ENCODE measurements at places on chromosomes 4 and X. TPM values are rescaled to one million over a fixed set of nuclear protein-coding genes. Genes with fewer than 3 reads are reported as not detected.

GRCh38 chr4:1610791-1611500, 73.2 kb downstream of the FAM53A start:
- DNase-seq, result no peak

DNA sequence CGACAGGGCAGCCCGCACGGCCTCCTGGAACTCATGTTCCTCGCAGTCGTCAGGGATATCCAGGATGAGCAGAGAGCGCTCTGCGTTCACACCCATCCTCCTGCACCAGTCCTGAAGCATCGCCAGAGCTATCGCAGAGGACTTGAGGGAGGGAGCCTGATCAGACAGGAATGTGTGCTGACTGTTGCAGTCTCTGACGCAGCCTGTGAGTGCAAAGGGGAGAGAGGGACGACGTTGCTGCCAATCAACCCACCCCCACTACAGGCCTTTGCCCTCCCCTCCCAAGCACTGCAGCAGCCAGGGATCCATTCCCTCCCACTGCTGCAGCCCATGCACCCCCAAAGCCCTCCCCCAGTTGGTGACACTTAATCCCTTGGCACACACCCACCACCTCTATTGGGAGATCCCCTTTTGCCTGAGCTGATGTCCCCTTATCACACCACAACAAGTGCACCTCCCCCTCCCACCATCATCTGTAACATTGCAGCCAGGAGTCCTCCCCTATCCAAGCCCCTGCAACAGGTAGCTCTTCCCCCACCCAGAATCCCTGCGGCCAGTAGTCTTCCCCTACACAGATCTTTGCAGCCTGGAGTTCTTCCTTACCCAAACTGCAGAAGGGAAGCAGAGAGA, 897 bp downstream of the PNMA6F start:
- DNase-seq, result no peak

GRCh38 chr4:124666496-124666895, 46.0 kb downstream of the ANKRD50 start:
- DNase-seq, result no peak

GRCh38 chr4:128427832-128428366, 140.3 kb upstream of the PGRMC2 start:
- no peak for DNase-seq

- no peak for DNase-seq
These were observed 52.1 kb downstream of the PTCHD1 start for GRCh38 chrX:23386726-23387125.

DNA sequence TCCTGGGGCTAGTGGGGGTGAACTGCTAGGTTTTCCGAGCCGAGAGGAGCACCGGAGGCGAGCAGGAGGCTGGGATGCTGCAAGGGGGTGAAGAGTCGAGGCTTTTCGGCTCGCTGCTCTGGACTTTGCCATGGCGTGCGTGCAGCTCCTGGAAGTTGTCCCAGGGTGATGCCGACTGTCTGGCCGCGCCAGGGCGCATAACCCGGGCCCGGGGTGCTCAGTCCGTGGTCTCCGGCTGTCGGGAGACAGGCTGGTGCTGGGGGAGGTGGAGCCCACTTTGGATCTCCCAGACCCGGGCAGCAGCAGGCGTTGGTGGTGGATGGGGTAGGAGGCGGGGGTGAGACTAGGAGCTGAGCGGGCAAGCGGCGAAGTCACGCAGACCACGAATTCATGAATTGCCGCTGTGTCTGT, 793 bp downstream of the GRIA3 start:
- no peak for DNase-seq

CXCL13 gene
- total RNA-seq, result not detected

DNA sequence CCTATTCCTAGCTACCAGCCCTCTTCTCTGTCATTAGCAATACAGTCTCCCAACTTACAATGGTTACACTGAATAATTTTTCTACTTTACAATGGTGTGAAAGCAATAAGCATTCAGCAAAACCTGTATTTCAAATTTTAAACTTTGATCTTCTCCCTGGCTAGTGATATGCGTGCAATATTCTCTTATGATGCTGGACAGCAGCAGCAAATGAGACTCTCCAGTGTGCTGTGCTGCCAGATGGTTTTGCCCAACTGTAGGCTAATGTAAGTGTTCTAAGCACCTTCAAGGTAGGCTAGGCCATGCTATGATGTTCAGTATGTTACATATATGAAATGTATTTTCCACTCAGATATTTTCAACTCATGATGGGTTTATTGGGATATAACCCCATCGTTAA, 5.9 kb upstream of the GAR1 start:
- DNase-seq, result no peak

- DNase-seq, result no peak
These were observed 92.0 kb downstream of the GATB start for GRCh38 chr4:151668689-151669402.

DNA sequence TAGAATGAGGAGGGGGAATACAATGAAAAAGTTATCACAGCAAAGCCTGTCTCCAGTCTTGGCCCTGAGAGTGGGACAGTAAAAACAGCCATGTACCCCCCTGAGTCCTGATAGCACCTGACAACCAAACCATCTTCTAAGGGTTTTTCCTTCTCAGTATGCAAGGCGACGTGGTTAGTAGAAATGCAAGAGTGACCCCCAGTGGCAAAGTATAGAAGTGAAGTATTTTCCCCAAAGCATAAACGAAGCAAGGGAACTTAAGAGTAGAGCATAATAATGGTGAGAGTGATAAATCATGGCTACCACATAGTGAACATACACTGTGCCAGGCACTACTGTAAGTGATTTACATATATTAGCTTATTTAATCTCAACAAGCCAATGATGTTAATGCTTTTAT, 52.8 kb downstream of the FAM47C start:
- DNase-seq, result no peak

GAGE13 gene
- not detected for total RNA-seq

DNA sequence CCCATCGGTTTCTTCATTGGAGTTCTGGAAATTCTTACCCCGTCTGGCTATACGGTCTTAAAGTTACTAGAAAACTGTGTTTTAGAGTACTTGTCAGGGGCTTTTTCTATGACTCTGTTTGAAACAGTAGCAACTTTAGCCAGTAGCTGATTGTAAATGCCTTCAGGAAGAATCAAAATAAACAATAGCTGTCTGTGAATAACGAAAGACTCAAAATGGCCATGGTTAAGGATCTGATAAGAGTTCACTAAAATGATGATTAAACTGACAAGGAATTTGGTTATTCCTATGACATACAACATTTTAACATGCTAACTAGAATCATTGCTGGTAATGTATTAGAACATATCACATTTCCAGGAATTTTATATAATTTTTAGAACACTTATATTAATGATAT, 191.0 kb downstream of the EVC2 start:
- DNase-seq, result no peak

GRCh38 chr4:127856813-127857447, 23.8 kb upstream of the PLK4 start:
- DNase-seq, result no peak

PPBP gene
- total RNA-seq, result 0.92 TPM

CLTRN gene
- total RNA-seq, result not detected

DNA sequence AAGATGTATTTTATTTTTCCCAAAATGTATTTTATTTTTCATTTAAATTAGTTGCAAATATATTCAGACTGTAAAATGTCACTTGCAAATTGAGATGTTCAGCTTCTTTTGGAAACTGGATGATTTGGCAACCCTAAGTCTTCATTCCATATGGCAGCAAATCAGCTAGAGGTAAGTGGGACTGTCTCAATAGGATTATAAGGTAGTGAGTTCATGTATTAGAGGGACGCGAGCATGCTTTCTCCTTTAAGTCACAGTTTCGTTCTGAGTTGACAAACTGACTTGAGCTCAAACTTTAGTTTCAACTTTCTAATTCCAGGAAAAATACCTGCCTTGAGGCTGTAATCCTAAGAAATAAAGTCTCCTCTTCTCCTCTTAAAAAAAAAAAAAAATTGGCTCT, 44.2 kb upstream of the TMEM131L start:
- no peak for DNase-seq

HOPX gene
- total RNA-seq, result 351 TPM

- DNase-seq, result no peak
These were observed 13.2 kb upstream of the FAM3A start for GRCh38 chrX:154529206-154529612.

DNA sequence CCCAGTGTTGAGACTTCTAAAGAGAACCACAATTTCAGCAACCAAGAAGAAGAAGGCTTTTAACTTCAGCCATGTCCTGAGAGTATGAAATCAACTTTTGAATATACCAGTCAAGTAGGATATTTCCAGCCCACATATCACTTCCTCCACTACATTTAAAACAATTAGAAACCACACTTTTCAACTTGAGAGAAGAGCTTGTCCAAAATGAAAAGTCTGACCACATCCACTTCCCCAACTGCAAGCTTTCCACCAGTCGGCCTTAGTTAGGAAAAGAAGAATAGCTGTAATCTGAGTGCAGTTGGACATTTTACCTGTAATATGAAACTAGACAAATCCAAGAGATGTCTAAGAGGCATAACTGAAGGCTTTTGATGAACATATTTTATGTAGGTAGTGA, 101.9 kb upstream of the SLC7A11 start:
- no peak for DNase-seq

DNA sequence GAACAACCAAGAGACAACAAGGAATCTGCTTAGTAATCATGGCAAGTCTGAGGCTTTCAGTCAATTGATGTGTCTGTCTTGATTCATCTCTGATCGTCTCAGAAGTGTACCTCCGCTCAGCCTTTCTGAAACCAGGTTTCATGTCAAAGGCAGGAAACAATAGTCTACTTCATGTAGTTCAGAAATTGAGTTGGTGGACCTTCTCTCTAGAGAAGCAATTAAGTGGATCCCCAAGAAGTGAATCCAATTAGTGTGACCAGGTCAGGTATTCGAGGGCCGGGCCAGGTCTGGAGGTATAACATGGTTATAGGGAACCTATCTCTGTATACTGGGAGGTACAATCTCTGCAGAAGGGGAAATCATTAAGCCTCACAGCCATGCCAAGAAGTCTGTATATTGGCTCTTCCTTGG, 32.0 kb downstream of the DAPP1 start:
- no peak for DNase-seq

- DNase-seq, result no peak
These were observed 9.5 kb downstream of the WDR44 start for GRCh38 chrX:118355225-118355920.

DNA sequence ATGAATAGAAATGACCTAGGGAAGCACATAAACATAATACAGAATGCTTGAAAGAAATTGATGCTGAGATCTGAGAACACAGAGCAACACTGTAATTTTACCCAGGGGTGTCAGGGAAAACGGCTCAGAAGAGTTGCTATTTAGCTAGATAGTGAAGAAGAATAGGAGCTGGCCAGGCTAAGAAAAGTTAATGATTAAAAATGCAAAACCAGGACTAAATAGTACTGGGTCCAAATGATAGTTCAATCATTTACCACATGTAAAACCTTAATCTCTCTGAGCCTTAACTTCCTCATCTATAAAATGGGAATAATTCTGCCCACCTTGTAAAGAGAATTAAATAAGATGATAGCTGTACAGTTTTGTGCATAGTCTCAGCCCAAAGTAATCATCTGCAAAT, 97.1 kb downstream of the PARM1 start:
- no peak for DNase-seq

GRCh38 chr4:47031751-47032404, 511 bp downstream of the GABRB1 start:
- no peak for DNase-seq

GRCh38 chr4:54226404-54227255, 2.5 kb upstream of the PDGFRA start:
- no peak for DNase-seq

GRCh38 chr4:140937866-140938265, 181.7 kb upstream of the TBC1D9 start:
- no peak for DNase-seq

DNA sequence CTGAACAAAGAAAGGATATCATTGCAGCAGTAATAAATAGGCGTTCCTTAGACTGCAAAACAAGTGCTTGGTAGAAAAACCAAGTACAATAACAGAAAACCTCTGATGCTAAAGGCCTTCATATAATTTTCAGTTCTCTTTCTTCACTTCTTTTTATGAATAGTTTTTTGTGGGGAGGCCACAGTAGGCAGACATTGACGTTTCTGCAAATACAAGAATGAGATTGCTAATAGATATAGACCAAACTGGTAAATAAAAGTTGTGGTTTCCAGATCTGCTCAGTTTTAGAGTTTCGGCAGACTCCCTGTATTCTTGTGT, 57.0 kb upstream of the RAP1GDS1 start:
- no peak for DNase-seq

- DNase-seq, result no peak
These were observed 24.1 kb upstream of the COQ2 start for GRCh38 chr4:83308672-83309071.

All from esophagus squamous epithelium (tissue), 5 donors.